ENCODE measurements at places on chromosomes 12 and 14.

GRCh38 chr14:48725051-48725734 is 861.0 kb downstream of the RPS29 start:
- no peak for DNase-seq

GRCh38 chr14:76456200-76456599 is 80.3 kb downstream of the ESRRB start:
- peak; percentile 1 for DNase-seq

DNA sequence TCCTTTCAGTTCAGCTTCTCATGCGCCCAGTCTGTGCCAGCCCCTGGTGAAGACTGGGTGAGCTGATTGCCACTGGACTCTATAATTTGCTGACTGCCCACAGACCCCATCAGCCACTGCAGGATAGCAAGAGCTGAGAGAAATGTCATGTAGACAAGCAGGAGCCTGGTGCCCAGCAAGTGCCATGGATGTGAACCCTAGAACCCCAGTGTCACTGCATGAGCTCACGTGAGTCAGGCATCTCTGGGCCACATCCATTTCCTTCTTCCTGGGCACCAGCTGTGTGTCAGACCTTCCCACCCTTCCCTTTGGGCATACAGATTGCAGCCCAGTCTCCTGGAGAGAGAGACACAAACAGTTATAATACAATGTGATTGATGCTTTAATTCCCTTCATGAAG is 73.8 kb downstream of the NTF3 start:
- DNase-seq, result no peak

DNA sequence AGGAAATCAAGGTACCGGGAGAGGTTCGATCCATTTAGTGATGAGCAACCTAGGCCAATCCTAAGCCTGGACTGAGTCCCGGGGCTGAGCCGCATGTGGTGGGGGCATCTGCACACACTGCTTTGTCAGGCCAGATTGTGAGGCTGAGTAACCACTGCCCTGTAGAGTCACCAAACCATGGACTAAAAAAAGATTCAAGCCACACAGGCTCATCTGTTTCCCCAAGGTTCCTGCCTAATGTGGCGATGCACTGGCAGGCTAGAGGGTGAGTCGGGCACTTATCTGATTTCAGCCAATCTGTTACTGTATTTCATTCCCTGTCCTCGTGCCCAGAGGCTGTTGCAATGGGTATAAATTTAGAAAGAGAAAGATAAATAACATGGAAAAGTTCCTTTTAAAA is 140.8 kb downstream of the TTC7B start:
- DNase-seq, result peak; percentile 78

DNA sequence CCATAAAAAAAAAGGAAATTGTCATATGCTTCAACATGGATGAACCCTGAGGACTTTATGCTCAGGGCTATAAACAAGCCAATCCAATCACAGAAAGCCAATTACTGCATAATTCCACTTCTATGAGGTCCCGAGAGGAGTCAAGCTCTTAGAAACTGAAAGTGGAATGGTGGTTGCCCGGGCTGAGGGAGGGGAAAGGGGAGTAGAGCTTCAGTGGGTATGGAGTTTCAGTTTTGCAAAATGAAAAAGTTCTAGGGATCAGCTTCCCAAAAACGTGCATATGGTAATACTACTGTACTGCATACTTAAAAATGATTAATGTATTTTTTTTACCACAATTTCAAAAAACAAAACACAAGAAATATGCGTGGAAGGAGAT is 52.0 kb downstream of the RNF34 start:
- DNase-seq, result peak; percentile 54

- DNase-seq, result no peak
These were observed 15.3 kb upstream of the BCL7A start for GRCh38 chr12:122006186-122006926.

DNA sequence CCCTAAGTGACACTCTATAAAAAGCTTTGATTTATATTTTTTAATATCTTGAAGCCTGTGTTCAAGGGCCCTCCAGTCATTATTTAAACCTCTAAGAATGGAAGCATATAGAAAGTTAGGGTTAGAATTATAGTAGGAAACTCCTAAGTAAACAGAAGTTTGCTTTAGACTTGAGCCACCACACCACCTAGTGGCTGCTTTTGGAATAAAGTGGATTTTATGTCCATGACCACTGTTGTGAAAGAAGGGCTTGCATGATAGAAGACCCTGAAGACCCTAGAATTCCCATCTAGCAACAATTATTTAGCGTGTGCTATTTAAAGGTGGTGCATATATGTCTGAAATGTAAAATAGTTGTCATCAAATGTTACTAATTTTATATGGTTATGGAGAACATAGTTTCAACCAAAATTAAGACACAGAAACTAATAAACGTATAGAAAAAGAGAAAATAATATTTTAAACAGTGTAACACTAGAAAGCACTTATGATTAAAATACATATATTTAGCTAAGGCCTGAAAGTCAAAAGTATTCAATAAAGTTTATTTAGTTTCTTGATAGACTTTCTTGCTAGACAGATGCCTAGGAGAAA is 21.3 kb downstream of the LRRIQ1 start:
- DNase-seq, result peak; percentile 14

GRCh38 chr14:43135877-43136411 is 1371.1 kb downstream of the FSCB start:
- DNase-seq, result no peak

GRCh38 chr12:87382959-87383566 is 646.1 kb downstream of the C12orf50 start:
- no peak for DNase-seq

- DNase-seq, result no peak
These were observed 12.1 kb downstream of the ZFHX2 start for GRCh38 chr14:23539248-23540140.
